ENCODE measurements at places on chromosomes 1 and 21.

DNA sequence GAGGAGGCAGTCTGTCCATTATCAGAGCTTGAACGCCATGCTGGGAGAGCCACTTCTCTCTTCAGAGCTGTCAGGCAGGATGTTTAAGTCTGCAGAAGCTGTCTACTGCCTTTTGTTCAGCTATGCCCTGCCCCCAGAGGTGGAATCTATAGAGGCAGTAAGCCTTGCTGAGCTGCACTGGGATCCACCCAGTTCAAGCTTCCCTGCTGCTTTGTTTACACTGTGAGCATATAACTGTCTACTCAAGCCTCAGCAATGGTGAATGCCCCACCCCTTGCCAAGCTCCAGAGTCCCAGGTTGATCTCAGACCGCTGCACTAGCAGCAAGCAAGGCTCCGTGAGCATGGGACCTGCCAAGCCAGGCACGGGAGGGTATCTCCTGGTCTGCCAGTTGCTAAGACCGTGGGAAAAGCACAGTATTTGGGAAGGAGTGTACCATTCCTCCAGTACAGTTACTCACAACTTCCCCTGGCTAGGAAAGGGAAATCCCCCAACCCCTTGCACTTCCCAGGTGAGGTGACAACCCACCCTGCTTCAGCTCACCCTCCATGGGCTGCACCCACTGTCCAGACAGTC is 32.5 kb downstream of the RGS13 start:
- peak; percentile 12 for DNase-seq

DNA sequence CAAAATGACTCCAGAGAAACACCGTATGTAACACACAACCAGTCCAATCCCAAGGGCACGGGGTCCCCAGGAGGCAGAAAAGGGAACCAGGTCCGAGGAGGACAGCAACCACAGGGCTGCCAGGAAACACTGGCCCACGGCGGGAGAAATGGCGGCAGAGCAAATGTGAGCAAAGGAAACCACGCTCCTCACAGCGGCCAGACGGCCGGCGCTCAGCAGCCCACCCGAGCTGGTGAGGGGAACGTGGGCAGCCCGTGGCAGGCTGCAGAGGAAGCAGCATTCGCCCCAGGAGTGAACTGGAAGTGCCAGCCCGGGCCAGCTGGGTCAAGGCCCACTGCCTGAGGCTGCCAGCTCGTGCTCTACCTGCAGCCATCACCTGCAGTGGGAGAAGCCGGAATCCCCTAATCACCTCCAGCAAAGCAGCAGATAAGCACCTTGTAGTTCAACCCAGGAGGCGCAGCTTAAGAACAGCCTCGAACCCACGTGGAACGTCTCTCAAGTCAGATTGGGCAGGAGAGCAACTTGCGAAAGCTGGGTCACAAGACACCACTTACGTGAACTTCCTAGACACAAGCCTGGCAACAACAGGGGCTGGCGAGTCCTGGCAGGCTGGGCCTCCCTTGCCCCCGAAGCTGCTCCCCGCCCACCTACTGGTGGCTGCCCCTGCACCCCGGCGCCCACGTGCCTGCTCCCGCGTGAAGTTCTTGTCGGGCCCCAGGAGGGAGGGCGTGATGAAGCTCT is 6.7 kb downstream of the SLC19A1 start:
- no peak for DNase-seq

GRCh38 chr1:222627232-222627631 is 9.3 kb downstream of the MIA3 start:
- DNase-seq: no peak

GRCh38 chr1:1591452-1591851 is 8.5 kb downstream of the FNDC10 start:
- no peak for DNase-seq

GRCh38 chr1:220810179-220810653 is 23.5 kb downstream of the MTARC1 start:
- DNase-seq: peak; percentile 29

DNA sequence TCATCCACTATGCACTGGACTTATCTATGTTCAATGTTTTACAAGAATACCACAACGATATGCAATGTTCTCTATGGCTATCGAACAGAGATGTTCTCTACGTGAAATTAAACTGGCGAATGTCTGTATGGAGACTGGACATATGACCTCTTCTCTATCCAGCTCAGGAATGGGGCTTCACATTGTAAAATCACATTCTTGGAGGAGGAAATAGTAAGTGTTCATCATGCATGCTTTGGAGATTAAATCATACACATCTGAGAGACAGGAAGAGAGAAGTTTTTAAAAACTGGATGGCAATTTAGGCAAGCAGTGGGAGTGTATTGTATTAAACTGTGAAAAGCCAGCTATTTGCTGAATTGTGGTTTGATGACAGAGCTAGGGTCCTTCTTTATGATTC is 47.9 kb upstream of the RGL1 start:
- no peak for DNase-seq

DNA sequence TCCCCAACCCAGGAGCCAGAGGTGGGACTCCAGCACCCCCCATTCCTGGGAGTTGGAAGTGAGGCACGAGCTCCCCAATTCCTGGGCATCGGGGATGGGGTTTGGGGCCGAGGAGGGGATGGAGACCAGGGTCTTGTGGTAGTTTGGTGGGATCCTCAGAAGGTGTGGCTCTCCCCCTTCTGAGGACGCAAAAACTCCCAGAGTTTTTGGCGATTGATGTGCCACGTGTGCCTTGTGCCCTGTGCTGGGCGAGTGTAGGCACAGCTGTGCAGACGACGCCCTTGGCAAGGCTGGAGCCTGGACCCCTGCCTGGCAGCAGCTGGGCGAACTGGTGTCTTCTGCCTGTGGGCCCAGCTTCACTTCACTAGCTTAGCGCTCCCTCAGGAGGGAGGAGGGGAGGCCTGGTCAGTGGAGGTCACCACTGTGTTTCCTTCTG is 2.6 kb downstream of the GUK1 start:
- DNase-seq: no peak

DNA sequence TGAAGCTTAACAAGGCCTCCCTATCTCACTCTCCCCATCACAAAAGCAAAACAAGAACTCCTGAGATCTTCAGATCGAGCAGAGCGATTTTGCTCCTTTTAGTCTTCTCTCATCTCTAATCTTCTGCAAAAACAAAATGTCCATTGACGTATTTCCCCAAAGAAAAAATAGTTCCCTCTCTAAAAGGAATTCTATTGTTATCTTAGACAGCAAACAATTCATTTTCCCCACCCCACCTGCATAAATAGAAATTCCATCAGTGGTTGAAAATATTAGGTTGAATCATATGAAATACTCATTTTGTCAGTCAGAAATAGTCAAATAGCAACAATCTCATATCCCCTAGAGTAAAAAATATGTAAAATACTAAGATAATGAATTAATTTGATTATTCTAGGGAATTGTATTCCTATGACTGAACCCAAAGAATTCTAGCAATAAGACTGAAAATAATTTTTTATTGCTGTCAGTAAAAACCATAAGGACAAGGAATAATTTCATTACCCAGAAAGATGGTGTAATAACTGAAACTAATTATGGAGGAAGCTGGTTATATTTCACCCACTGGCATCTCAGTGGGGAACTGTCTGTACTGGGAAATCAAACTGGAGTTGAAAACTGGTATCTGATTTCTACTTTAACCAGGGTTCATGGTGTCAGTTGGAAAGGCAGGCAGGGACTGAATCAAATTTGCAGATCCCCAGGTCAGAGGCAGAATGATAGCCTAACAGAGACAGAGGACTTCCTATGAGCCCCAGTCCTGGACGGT is 51.3 kb downstream of the RHOU start:
- DNase-seq: no peak

DNA sequence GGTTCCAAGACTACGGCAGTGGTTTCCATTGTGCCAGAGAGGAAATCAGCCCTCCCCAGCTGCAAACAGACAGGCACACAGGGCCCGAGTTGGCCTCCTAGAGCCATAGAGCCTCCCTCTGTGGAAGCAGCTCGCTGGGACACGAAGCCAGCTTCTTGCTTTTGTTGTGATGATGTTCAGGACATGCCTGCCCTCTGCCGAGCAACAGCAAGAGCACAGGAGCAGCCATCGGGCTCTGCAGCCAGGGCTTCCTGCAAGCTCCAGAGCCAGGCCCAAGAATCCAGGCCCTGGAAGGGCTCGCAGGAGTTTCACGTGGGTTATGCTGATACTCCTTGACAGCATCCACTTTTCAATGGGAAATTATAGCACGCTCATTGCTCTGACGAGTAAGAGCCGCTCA is 18.5 kb downstream of the NPHP4 start:
- DNase-seq: no peak

- DNase-seq: no peak
Observed at GRCh38 chr1:33925586-33925985, 61.7 kb downstream of the HMGB4 start.

GRCh38 chr1:157403203-157403602 is 149.1 kb downstream of the FCRL5 start:
- peak; percentile 33 for DNase-seq

- DNase-seq: no peak
Observed at GRCh38 chr1:41559331-41559730, 74.8 kb upstream of the EDN2 start.

GRCh38 chr1:42424201-42424600 is 31.6 kb downstream of the ZMYND12 start:
- no peak for DNase-seq

GRCh38 chr1:156664046-156664766 is 13.0 kb downstream of the NES start:
- DNase-seq: peak; percentile 55

DNA sequence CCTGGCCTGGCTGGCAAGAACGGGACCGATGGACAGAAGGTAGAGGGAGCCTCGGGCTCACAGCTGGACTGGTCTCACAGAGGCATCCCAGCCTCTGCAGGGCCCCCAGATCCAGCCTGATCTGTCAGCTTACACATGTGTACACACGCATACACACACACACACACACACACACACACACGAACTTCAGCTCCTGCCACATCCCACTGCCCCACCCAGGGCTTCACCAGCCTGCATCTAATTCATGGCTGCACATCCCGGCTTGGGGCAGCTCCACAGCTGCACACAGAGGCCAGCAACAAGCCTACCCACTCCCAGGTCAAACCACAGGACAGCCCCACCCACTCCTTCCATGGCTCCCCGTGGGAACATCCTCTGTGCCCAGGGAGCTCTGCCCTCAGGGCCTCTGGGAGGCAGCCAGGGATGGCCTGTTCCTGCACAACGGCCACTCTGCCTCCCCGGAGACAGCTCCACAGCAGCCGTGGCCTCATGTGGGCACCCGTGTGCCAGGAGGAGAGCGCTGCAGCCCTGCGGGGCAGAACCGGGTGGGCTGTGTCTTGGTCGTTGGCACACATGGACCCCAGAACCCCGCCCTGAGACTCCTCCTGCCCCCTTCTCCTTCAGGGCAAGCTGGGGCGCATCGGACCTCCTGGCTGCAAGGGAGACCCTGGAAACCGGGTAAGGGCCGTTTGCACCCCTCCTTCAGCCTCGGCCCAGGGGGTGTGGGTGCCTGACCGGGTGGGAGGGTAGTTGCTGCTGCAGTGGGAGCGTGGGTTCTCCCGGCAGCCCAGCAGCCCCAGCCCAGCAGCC is 19.1 kb downstream of the COL6A2 start:
- no peak for DNase-seq

DNA sequence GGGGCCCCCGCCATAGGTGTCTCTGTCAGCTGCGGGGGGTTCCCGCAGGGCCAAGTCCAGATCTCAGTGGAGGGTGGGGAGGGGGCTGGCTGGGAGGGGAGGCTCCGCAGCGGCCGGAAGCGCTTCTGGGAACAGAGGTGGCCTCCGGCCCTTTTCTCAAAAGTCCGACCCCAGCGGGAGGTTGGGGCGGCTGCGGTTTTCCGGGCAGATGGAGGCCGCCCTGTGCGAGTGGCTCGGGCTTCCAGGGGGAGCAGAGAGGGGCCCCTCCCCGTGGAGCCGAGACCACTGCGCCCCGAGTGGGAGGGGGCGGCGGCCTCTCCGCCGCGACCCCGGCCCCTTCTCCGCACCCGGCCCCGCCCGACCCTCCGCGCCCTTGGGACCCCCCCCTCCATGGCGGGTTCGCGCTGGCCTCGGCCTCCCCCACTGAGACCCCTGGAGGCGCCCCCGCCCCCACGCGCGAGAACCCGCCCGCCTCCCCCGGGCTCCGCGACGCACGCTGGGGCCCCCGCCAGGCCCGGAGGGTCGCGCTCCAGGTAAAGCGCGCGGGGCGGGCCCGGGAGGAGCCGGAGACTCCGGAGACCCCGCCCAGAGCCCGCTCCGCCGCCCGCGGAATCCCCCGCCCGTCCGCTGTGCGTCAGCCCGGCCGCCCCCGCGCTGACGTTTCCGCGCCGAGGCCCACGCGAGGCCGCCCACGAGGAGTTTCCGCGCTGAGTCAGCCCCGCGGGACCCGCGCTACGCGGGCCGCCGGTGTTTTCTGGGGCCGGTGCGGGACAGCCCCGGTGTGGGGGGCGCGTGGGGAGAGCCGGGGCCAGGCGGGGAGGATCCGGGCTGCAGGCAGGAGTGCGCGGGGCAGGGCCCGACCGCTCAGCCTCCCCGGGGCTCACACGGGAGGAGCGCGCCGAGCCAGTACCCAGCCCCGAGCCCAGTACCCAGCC is 5.2 kb downstream of the TNFRSF18 start:
- peak; percentile 36 for DNase-seq

GRCh38 chr1:18440385-18441226 is 40.1 kb upstream of the KLHDC7A start:
- DNase-seq: no peak

GRCh38 chr1:231185391-231185790 is 23.5 kb downstream of the TRIM67 start:
- no peak for DNase-seq

GRCh38 chr1:8219530-8219929 is 98.4 kb upstream of the SLC45A1 start:
- no peak for DNase-seq

- no peak for DNase-seq
Observed at GRCh38 chr21:34730756-34731445, 62.1 kb downstream of the CLIC6 start.

DNA sequence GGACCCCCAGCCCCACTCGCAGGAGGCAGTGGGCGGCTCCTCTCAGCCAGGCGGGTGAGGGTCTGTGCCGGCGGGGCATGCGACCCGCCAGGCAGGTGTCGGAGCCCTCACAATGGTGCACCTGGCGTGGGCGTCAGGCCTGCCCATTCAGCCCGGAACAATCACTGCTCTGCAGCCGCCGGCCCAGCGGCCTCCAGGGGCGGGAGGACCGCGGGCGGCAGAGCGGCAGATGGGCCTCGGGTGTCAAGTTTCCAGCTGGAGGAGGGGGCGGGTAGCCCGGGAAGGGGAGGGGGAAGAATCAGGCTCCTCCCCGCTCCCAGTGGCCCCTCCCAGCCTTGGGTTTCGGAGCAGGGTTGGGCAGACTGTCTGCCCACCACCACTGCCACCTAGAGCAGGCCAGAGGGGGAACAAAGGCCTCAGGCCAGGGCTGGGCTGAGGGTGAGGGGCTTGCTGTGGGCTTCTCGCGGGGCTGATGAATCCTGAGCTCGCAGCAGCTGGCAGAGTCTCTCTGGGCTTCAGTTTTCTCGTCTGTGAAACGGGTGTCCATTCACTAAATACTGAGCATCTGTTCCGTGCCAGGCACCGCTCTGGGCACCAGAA is 39.5 kb upstream of the CASZ1 start:
- peak; percentile 99 for DNase-seq
